ENCODE measurements at places on chromosomes 1 and 21.

DNA sequence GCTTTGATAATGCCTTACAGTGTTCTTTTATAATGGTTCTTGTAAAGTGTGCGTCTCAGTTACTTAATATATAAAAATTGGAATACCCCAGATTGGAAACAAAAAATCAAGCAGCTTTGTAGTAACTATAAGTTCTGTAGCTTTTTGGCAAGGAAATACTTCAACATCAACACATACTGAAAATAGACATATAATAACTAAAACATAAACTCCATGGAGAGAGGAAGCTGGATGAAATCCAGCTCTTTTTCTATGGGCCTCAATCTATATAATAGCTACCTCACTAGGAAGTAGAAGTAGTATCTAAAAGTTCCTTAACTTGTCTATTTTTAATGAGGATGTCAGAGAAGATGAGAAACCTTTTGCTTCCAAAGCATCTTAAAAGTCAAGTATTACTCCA, 313.3 kb upstream of the NFIA start:
- no peak for DNase-seq

GRCh38 chr1:223343692-223344091, 20.3 kb downstream of the SUSD4 start:
- DNase-seq: no peak

GRCh38 chr1:67677930-67678329, 7.1 kb upstream of the GADD45A start:
- no peak for DNase-seq

DNA sequence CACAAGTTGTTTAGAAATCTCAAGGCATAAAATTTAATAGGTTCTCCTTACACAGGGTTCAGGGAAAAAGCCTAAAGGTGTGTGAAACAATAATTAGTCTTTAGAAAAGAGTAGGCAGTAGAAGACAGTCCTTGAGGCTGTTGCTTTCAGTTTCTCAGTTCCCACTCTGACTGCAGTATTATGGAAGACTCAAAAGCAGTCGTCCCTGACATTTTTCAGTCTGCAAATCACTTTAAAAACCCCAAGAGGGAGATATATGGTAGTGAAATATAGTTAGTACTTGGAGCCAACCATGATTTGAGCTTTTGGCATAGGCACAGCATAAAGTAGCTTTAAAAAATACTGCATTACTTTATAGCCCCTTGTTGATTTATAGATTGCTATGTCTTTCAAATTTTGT, 299.7 kb downstream of the OLFM3 start:
- DNase-seq: no peak

GRCh38 chr1:51280321-51280978, 44.4 kb downstream of the RNF11 start:
- DNase-seq: no peak

GRCh38 chr1:184002071-184002470, 35.5 kb downstream of the COLGALT2 start:
- no peak for DNase-seq

- no peak for DNase-seq
Measured at GRCh38 chr1:174775621-174776020, 224.1 kb upstream of the CACYBP start.
